ENCODE measurements at places on chromosomes 1 and 21.
A peak's percentile ranks its signal among the peaks of the same experiment; 100 is the strongest.

GRCh38 chr1:8345621-8346415 lies 27.9 kb downstream of the SLC45A1 start:
- no peak for DNase-seq

DNA sequence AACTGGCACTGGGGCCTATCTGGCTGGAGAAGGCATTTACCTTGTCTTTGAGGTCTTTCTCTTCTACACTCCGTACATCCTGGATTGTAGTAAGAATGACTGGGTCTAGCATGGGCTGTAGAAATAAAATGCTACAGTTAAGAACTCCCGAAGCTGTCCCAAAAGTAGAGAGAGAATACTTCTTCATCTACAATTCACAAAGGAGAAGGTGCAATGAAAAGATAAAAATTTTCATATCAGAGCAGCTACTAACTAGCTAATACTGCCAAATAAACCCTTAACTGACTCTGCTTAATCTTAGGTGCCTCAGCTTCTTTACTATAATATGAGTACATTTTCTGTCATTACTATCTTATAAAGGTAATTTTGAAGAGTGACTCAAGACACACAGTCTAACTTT lies 55.6 kb downstream of the USP24 start:
- DNase-seq: no peak

DNA sequence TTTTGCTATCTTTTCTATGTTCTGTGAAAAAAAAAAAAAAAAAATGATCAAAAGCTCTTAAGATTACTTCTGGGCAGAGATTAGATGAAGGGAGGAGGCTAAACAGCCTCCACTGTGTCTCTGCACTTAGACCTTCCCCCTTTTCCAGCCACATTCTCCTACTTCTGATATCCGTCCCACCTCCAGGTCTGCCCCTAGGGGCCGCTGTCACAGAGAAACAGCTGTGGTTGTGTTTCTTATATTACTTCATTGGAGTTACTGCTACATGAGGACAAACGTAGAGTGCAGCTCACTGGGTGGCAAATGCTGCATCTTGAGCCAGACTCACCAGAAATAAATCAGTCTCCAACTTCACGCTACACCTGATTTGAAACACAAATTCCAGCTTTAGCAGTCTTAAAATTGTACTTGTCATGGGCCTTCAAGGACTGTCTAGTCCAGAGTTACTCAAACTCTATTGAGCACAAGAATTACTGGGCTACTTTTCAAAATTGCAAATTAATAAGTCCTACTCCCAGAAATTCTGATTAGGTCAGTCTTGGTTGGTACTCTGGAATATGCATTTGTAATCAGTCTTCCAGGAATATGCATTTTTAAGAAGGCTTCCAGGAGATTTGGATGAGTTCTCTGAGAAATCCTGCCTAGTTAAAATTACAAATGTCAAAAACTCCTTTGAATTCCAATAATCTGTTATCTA lies 125.2 kb upstream of the PTBP2 start:
- peak; percentile 31 for DNase-seq

- DNase-seq: no peak
These were observed 16.8 kb downstream of the PPP1R12B start for GRCh38 chr1:202365092-202365815.

DNA sequence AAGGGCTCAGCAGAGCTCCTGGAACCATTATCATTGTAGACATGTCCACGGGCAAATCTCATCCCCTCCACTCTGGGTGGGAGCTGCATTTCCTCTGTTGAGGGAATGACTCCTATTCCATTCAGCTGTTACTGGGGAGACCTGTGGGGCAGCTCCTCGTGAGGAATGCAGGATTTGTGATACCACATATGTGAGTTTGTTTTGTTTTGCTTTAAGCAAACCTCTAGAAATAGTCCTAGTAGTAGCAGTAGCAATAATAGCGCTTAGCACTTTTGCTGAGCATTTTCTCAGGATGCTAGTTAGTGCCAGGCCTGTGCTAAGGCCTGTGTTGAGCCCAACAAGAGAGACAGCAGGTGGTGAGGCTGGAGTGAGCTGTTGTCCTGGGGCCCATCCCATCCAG lies 10.8 kb downstream of the OLIG1 start:
- DNase-seq: no peak

DNA sequence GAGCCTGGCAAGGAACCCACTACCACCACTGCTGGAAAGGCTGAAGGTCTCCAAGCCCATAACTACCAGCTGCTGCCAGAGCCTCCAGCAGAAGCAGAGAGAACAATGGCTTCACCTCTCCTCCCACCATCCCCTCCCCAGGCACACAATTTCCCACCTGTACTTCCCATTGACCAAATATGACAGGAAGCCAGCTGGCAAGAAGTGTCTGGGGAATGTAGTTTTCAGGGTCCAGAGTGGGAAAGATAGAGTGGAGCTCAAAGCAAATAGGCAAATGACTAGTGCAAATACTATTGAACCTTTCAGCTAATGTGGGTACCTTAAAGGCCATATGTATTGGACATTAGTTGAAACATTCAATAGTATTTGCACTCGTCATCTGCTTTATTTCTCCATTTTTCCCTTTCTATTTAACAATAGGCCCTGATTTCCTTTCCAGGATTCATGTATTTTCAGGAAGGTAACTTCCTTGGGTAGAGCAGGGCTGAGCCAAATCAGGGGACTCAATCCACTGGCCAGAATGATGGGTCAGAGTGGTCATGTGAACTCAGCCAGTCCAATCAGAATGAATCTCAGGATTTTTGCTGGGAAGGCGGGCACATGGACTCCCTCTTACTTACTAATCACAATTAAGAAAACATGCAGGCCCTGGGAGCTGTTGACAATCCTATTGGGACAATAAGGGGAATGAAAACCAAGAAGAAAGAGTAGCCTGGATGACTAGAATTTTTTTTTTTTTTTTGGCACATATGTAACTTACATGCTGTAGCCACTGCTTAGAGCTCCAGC lies 12.1 kb upstream of the NFYC start:
- DNase-seq: no peak

DNA sequence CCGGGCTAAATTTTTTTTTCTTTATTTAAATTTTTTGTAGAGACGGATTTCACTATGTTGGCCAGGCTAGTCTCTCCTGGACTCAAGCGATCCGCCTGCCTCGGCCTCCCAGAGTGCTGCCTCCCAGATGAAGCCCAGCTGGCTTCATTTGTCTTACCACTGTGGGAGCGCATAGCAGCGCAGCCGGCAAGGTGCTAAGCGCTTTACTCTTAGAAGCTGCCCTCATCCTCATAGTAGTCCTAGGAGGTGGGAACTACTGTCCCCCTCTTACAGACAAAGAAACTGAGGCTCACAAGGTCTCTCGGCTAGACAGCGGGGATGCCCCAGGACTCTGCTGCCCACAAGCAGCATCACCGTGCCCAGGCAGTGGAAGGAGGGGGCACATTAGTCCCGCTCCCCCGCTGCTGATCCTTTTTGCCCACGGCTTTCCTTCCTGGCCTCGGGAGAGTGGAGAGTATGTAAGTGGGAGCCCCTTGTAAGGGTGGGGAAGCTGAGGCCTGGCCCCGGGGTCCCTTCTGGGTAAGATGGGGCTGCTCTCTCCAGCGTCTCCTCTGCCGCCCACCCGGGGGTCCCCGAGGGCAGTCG lies 726 bp downstream of the TMEM54 start:
- DNase-seq: no peak

DNA sequence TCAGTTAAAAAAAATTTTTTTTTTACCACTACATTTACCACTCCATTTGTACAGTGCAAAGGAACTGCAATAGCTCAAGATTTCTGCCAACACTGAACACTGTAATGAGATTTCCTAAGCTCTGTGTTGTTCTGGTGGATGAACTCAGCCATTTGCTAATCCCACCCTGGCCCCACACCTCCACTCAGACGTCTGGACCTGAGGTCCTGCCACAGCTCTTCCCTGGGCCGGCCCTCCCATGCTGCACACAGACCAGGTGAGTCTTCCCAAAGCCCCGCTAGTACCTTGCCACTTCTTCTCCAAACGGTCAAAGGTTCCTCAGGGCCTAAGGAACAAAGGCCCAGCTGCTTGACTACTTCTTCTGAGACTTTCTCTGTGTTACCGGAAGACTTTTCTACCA lies 56.4 kb downstream of the SLC45A1 start:
- DNase-seq: no peak

DNA sequence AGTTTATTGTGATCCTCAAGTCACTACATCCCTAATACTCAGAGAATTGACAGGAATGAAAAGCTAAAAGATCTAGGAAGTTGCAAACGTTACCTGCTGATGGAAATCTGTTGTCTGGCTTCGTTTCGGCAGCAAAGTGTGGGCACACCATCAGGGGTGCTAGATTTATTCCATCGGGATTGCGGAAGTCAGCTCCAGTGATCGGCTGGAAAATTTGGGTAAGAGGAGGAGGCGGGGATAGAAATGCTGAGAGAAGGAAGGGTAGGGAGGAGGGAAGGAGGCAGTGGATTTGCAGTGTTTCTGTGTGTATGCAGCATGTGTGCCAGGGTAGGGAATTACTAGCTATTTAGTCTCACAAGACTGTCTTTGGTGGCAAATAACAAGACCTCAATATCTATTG lies at the start of gene CTSK:
TSS of gene CTSK (minus strand) at position 140 of the 400 bp plus-strand sequence. CDS start 1,455 bp downstream, outside the sequence.
- DNase-seq: peak; percentile 39

GRCh38 chr1:211518330-211519289 lies 26.6 kb upstream of the RD3 start:
- no peak for DNase-seq

- DNase-seq: no peak
These were observed 492.2 kb upstream of the PKN2 start for GRCh38 chr1:88191917-88192316.

DNA sequence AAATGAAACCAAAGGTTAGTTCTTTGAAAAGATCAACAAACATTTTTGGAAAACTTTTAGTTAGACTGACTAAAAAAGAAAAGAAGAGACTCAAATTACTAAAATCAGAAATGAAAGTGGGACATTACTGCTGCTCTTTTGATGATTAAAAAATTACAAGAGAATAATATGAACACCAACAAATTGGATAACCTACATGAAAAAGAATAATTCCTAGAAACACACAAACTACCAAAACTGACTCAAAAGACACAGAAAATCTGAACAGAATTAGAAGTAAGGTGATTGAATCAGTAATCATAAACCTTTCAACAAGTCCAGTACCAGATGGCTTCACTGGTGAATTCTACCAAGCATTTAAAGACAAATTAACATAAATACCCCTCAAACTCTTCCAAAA lies 5.6 kb downstream of the KIFAP3 start:
- no peak for DNase-seq
